ENCODE measurements at places on chromosomes 11 and 22.

GRCh38 chr11:46343520-46343919 is 3.7 kb upstream of the DGKZ start:
- DNase-seq = no peak

GRCh38 chr22:48491451-48491941 is 1336.2 kb downstream of the BRD1 start:
- DNase-seq = no peak

- no peak for DNase-seq
These were observed 35.8 kb upstream of the CHRM4 start for GRCh38 chr11:46427364-46427763.

- no peak for DNase-seq
These were observed 59.2 kb upstream of the CD5 start for GRCh38 chr11:61042961-61043540.

- no peak for DNase-seq
These were observed 130.7 kb downstream of the RCN1 start for GRCh38 chr11:32221476-32222032.

DNA sequence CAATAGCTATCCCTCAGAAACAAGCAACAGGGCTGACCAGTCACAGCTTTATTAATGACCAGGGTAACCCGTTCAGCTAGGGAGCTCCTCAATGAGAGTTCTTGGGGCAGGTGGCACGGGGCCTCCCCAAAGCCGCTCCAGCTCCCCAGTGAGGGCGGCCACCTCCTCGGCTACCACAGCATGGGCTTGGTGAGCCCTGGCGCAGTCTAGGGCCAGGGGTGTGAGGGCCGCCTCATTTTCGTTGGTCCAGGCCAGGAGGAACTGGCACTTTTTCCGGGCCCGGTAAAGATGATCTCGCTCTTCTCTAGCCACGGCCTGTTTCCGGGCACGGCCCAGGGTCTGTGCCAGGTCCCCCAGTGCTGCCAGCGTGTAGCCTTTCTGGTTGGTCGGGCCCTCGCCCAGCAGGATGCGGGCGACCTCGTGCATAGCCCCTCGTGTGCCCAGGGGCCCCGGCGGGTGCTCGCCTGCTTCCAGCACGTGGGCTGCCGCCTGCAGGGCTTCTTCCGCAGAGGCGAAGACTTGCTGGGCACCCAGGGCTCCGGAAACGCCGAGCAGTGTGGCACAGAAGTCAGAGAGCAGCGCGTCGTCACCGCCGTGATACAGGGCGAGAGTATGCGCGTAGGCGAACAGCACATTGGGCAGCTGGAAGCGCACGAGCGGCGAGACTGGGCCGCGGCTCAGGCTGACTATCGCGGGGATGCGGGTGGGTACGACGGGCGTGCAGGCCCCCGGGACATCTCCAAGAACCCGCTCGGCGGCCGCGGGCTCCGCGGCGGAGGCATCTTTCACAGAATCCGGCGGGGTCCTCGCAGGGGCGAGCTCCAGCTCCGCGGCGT is 913 bp downstream of the ZNHIT2 start:
- DNase-seq = peak; percentile 60

DNA sequence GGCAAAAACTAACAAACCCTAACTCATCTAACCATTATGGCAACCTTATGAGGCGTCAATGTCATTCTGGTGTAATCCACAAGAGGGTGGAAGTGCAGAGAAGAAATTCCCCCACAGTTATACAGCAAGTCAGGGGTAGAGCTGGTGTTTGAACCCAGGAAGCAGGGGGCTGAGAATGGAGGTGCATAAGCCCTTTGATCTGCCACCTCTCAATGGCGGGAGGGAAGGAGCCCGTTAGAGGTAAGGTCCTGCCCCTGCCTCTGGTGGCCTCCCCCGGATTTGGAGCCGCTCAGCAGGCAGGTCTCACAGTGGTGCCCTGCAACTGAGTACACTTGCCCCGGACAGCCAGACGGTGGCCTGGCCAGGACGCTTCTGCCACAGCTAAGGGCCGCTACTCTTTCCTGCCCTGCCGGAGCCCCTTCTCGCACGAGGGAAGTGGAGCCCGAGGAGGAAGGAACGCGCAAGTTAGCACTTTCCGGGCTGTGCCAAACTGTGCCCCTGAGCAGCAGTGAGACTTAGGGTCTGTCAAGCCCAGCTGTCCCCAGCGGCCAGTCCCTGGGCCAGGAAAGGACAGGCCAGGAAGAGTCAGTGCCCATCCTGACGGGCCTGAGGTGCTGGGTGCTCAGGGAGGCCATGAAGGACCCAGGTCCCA is 1.1 kb downstream of the FXYD2 start:
- DNase-seq = no peak

GRCh38 chr22:29799217-29799680 is 32.1 kb downstream of the UQCR10 start:
- peak; percentile 79 for DNase-seq

DNA sequence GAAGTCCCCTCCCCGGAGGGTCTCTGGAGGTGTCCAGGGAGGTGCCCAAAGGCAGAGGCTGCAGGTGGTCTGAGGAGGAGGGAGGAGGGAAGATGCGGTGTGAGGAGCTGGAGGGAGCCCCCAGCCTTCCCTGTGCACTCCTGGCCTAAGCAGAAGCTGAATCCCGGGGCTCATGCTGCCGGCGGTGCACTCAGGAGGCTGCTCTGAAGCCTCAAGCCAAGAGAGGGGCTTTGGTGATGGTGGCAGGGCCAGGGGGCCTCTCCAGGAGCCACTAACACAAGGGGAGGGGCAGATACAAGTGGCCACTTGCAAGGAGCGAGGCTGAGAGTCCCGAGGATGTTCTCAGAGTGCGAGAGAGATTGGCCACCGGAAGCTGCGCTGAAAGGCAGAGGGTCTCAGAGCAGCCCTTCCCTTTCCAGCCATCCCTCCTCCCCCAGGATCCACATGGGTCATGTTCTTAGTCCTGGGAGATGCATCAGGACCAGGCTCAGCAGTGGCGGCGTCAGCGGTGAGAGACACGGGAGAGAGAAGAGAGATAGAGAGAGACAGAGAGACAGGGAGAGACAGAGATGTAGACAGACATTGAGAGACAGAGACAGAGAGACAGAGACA is 774 bp upstream of the MRGPRG start:
- DNase-seq = peak; percentile 14
